ENCODE measurements at places on chromosomes 3 and 15. TPM values are rescaled to one million over a fixed set of nuclear protein-coding genes. Genes with fewer than 3 reads are reported as not detected.

- no peak for DNase-seq
Measured at GRCh38 chr15:52095597-52096262, 16.8 kb downstream of the BCL2L10 start.

GRCh38 chr3:47912006-47912504 is 104.2 kb downstream of the MAP4 start:
- no peak for DNase-seq

DNA sequence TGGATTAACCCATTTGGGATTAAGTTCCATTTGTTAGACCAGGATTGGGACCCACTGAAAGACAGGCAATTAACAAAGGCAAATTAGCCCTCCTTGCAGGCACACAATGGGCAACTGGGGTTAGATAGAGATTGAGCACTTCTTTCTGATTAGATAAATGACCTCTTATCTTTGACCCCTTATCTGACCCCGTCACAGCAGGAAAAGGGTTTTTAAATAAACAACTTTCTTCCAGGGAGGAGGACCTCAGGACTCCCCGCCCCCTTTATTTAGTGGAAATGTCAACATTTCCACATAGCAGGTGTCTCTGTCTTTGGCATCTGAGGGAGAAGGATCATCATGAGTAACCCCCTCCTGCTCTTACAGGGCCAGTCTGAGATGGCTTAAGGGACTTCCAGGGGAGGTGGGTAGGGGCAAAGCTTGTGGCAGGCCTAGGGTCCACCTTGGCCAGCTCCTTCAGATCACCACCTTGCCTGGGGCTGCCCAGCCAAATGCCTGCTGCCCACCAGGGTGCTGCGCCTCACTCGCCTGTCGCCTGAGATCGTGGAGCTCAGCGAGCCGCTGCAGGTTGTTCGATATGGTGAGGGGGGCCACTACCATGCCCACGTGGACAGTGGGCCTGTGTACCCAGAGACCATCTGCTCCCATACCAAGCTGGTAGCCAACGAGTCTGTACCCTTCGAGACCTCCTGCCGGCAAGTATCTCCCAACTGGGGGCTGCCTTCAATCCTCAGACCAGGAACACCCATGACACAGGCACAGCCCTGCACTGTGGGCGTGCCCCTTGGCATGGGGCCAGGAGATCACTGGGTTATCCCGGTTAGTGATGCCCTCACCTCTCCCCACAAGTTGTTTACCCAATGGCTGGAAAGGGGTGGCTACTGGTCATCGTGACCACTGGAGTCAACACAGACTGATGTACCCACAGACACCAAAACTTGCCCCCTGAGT is 2.6 kb upstream of the WDR6 start:
- DNase-seq, result peak; percentile 47

GRCh38 chr3:196327405-196327804 is 9.4 kb upstream of the DYNLT2B start:
- no peak for DNase-seq

- peak; percentile 86 for DNase-seq
Measured at GRCh38 chr3:47824541-47825473, 21.9 kb downstream of the DHX30 start.

GRCh38 chr3:169954142-169954756 is 12.4 kb upstream of the SEC62 start:
- no peak for DNase-seq

- no peak for DNase-seq
Measured at GRCh38 chr3:128945878-128946175, 48.0 kb downstream of the CFAP92 start.

DNA sequence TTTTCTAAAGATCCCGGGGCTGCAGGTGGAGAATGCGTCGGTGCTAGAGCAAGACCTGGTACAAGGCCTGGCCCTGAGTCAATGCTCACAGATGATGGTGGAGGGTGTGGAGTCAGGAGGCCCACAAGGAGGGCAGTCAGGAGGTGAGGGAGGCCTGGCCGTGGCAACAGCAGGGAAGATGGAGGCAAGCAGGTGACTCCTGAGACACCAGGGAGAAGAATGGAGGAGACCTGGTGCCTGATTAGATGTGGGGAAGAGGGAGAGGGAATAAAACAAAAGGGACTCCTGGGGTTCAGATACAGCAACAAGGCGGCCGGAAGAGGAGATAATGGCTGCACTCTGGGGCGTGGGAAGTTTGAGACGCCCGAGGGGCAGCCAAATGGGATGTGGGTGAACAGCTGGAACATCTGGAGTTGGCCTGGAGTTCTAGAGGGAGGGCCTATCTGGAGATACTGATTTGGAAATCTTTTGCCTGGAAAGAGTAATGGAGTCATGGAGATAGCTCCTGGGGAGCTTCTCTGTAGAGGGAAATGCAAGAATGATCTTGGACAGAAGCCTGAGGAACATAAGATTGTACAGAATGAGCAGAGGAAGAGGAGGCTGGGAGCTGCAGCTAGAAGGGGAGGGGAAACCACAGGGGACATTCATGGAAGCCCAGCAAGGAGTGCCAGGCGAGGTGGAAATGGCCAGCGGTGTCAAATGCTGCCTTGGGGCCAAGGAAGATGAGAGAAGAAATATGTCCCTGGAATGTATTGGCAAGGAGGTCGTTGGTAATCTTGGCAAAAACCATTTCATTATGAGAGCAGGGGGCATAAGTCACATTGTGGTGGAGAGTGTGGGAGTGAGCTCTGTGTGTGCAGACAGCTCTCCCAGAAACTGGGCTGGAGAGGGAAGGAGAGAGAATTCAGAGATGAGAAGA is 67.5 kb upstream of the CORO2B start:
- DNase-seq, result peak; percentile 62

GRCh38 chr15:92336419-92336987 is 57.2 kb upstream of the ST8SIA2 start:
- no peak for DNase-seq

DNA sequence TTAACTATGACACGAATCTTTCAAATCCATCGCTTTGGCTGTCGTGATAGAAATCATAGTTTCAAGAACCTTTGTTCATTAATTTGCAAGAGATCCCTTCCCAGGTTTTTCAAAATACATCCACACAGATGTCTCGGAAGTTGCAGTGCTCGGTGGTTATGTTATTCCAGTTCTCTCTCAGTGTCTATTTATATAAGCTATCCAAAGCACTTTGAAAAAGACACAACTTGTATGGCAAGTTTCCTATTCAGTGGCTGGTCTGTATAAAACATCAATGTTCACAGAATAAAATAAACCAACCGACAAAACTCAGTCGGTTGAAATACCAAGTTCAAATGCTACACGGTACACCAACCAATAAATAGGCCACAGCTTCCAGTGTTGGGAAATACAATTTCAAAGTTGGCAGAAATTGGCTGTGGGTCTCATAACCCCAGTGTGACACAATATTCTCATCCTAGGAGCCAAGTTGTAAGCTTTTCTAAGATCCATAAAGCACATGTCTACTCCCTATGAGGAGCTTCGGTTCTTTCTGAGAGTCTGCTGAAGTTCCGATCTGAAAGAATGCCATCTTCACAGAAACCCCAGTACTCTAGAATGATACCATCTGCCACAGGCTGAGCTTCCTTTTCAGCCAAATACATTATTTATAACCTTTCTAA is 23.7 kb downstream of the SATB1 start:
- no peak for DNase-seq

DNA sequence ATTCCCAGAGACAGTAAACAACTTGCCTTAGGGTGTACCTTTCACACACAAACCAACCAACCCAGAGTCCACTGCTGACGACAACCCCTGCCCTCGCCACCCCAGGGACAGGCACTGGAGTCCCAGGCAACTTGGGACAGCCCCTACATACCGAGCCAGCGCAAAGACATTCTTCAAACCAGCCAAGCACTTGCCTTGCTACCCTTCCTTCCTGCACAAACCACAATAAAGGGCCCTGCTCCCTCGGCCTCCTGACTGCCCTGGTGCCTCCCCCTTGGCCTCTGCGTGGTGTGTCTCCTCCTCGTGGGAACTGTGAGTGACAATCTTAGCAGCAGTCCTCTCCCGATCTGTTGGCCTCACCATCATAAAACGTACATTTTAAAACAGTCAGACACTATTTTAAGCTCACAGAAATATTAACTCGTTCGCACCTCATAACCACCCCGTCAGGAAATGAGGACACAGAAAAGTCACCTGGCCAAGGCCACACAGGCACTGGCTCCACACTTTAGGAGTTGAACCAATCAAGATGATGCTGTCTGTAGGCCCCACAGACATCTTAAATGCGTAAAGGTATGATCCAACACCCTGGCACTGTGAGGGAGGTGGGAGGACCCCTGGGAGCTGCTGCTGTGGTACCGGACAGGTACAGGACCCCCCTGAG is 113.8 kb downstream of the ADCY5 start:
- peak; percentile 38 for DNase-seq

- no peak for DNase-seq
Measured at GRCh38 chr3:35524856-35525255, 114.5 kb upstream of the ARPP21 start.

DNA sequence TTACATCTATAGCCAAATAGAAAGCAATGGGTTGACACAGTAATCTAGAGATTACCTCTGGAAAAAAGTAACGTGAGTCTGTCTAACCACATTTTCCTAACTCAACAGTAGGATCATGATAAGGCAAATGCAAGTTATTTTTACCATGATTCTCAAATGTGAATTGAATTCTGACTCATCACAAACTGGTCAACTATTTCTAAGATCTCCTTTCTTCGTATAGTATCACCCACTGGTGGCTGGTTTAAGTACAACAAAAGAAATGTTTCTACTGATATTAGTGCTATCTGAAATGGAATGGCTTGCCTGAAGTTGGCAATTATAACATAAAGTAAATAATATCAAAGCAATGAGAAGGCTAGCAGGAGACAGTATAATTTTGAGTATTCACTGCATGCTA is 102.2 kb downstream of the ABI3BP start:
- no peak for DNase-seq

- DNase-seq, result no peak
Measured at GRCh38 chr3:99232696-99233095, 331.2 kb upstream of the DCBLD2 start.

DNA sequence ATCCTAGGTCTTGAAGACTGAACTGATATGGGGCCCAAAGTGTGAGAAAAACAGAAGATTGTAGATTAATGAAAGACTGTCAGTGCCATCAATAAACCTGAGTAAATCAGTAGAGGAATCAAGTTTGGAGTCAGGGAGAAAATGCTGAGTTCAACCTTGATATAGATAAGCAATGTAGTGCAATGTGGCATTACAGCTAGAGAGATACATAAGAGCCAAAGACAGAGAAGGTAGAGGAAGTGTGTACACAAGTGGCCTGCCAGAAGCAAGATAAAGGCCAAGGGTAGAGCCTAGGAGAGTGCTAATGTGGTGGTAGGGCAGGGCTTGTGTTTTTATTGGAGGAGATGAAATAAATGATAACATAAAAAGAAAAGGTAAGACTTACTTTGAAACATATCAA is 26.0 kb upstream of the EID1 start:
- no peak for DNase-seq

- no peak for DNase-seq
Measured at GRCh38 chr15:66655997-66656396, 46.0 kb upstream of the SMAD6 start.

DNA sequence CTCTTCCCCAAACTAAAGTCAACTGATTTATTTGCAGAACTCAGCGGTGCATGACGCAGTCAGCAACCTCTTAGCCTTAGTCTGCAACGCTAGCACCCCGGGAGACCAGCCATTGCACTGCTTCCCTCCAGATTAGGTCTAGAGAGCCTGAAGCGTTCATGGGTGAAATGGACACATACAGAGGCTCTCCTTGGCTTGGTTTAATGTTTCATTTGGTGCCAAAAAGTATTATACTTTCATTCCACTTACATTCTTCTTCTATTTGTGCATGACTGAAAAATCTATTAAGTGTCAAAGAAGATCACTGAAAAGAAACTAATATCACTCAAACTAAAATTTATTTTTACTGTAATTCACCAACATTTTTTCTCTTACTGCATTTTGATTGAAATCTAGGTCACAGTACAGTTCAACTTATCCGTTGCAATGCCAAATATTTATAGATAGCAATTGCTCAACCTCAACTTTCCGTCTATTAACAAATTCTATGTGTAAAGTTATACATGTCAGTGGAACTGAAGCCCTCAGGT is 116.2 kb downstream of the ROBO1 start:
- DNase-seq, result no peak

DNA sequence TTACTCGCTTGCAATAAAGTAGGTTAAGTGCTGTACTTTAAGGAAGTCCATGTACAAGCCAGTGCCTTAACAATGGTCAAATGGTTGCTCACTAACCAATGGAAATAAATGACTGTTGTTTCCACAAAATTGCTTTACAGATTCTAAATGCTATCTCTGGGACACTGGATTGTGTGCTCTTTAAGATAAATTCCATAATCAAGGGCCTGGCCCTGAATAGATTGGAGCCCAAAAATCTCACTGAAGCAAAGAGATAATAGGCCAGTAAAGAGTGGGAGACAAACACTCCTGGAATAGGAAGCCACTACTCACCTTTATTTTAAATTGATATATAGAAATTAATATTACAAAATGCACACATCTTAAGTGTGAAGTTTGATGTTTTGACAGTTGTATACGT is 62.4 kb upstream of the GOLGA6B start:
- no peak for DNase-seq

GRCh38 chr3:73561494-73561893 is 63.2 kb downstream of the PDZRN3 start:
- DNase-seq, result no peak

- DNase-seq, result peak; percentile 65
Measured at GRCh38 chr15:58246041-58246440, 107.9 kb downstream of the AQP9 start.

DNA sequence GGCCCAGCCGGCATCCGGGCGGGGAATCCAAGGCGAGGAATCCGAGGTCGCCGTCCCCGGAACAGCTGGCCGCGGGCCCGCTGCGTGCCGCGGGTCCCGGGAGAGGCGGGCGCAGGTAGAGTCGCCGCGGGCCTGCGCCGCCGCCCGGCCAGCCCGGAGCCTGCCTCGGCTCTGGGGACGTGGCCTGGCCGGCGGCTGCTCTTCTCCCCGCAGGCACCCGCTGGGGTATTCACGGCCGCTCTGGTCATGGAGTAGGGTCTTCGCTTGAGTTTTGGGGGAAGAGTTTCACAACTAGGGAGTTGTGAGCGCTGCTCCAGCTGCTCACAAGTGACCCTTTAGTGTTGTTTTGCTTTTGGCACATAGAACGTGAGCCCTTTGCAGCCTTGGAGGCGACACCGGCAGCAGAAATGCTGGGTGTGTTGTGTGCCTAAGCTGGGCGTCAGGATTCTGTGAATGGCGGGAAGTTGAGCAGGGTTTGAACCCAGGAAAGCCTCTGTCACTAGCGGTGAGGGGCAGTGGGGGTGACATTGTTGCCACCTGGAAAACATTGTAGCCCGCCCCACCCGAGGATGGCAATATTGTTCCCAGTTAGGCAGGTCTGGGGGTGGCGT is 4.0 kb downstream of the TRIM71 start:
- DNase-seq, result no peak

DNA sequence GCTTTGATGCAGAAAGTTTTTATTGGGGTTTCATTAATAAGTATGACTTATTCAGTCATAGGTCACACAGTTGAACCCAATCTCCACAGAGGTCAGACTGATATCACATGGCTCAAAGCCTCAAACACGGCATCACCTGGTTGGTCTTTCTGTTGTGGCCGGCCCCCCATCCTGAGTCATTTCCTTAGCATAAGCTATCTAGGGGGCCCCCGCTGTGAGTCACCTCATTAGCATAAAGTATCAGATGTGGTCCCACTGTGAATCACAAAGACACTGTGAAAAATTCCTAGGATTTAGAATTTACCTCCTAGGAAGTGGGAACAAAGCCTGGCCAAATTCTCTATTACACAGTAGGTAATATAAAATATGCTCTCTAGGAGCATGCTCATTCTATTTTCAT is 502.2 kb downstream of the PYDC2 start:
- DNase-seq, result no peak

The EPM2AIP1 gene
- 17.9 TPM for total RNA-seq

The P2RY14 gene
- 3.6 TPM for total RNA-seq

The PLIN1 gene
- 9.9 TPM for total RNA-seq

The GPR171 gene
- total RNA-seq, result 0.24 TPM

The ARNT2 gene
- total RNA-seq, result 3.3 TPM

The FSTL1 gene
- 209 TPM for total RNA-seq
